ENCODE measurements at places on chromosomes 5 and 9.

GRCh38 chr5:167944121-167944852 is 347.2 kb upstream of the WWC1 start:
- DNase-seq: no peak

DNA sequence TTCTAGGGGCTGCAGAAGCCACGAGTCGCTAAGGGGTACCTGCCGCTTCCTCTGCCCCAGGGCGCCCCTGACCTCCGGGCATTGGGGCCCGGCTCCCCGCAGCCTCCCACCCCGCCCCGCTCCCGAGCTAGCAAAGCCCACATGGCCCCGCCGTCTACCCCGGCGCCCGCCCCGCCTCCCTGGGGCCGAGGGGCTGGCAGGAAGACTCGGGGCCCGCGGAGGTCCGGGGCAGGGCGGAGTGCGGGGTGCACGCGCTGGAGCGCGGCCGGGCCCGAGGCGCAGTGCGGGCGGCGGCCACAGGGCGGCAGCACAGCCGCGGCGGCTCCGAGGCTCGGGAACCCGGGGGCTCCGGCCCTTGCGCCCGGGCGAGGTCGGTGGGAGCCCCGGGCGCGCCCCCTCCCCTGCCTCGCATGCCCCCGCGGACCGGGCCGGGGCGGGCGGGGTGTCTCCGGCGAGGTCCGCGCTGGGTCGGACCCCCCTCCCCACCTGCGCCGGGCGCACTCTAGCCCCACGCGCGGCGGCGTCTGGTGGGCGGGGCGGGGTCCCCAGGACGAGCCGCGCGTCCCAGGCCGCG is 6.7 kb downstream of the NRARP start:
- peak; percentile 65 for DNase-seq

DNA sequence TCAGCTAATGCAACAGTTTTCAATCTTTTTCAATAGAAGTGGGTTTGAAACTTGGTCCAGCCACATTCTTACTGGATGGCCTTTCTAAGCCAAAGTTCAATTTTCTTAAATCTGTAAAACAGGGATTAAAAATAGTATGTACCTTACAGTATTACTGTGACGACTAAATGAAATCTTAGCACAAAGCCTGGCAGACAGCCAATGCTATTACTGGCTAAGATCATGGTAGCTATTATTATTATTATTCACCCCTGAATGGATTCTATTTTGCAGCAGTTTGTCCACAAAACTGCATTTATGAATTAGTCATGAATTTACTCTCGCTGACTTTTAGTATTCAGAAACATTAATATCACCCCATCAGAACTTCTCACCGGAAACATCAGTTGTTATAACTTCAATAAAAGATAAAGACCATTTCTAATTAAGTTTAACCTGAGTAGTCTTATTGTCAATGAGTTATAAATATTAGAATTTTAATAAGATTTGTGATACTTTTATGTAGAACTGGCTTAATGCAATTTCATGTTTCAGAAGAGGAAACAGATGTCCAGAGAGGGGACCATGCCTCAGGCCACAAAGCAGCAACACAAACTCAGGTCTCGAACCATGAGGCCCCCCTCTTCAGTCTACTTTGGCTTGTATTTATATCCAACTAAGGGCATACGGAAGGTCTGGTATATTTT is 468.2 kb downstream of the ARHGEF28 start:
- no peak for DNase-seq

DNA sequence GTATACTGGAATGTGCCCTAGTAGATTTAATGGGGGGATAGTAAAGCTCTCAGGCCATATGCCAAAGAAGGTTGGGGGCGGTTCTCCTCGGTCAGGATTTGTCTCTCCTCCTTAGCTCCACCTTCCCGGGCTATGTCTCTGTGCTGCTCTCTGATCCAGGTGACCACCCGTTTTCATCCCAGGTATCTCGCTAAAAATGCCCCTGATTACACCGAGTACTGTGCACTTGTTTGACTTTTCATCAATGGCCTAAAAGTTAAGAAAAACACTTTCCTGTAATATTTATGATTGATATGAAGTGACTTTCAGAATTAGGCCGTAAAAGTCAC is 724 bp downstream of the NDUFS6 start:
- DNase-seq: no peak

GRCh38 chr9:70594386-70594944 is 180.0 kb upstream of the KLF9 start:
- no peak for DNase-seq

DNA sequence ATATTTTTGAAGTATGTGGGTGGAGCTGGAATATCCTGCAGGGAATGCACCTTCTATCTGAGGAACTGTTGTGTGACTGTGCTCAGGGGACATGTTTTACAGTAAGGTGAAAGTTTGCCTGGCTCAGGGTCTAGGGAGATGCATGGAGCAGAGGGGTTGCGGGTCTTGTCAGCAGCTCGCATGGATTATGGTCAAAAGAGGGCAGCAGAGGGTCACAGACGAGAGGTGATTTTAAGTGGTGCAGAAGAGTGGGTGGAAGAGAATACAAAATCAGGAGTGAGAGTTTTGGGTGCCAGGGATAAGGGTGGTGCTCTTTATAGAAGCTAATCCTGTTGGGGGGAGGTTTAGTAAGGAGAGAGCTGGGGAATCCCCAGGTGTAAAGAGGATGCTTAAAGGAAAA is 53.5 kb upstream of the GRIN3A start:
- DNase-seq: no peak

DNA sequence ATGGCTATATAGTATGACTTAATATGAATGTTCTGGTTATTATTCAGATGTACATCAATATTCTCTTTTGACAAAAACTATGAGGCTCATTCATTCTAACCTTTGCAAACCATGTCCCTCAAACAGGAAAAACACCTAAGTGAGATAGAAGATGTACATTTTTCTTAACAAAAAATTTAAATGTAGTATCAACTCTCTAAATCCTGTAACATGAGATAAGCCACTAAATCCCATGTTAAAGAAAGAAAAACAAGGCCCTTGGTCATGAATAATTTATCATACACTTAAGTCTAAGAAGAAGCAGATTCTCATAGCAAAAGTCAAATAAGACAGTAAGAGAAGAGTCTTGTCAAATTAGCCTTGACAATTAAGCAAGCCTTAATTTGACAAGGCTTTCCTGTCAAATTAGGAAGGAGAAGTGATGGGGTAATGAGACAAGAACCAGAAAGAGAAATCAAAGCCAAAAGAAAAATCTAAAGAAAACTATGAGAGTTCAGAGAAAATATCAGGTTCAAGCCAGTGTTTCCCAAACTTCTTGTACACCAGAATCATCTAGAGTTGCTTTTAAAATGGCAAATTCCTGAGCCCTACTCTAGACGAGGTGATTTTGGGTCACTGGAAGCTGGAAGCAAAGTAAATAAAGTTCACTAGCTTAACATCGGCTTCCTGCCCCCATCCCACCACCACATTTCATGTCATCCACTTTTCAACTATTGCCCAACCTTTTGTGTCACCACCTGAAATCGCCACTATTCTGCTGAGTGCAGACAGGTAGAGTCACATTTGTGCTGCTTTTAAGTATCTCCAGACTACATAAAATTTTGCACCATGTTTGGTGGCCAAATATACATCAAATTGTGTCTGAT is 76.5 kb downstream of the NR6A1 start:
- DNase-seq: no peak

GRCh38 chr5:68960961-68961360 is 132.9 kb upstream of the SLC30A5 start:
- DNase-seq: no peak
